ENCODE measurements at places on chromosomes 3 and 15.
A peak's percentile ranks its signal among the peaks of the same experiment; 100 is the strongest.

- no peak for DNase-seq
These were observed 26.8 kb upstream of the CSTA start for GRCh38 chr3:122298239-122298638.

GRCh38 chr15:25674913-25675312, 188.2 kb downstream of the ATP10A start:
- no peak for DNase-seq

- DNase-seq: no peak
These were observed 57.0 kb downstream of the SUMF1 start for GRCh38 chr3:4409971-4410573.

DNA sequence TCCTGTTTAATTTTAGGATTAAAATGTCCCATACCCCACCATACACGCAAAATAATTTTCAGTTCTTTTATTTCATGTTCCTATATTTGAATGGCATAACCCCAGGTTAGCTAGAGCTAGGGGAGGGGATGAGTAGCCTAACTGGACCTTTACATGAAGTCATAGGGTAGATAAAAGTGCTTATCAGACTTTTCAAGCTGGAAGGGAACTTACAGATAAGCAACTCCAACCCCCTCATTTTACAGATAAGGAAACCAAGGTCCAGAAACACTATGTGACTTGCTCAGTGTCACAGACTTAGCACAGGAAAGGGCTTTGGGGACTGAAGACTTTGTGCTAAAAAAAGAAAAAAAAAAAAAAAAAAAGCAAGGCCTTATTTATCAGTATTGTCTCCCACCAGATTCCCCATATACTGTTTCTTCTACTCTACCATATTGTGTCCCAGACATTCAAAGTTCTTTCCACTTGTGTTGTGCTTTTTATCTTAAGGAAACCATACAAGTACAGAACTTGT, 10.6 kb upstream of the TNIK start:
- no peak for DNase-seq

DNA sequence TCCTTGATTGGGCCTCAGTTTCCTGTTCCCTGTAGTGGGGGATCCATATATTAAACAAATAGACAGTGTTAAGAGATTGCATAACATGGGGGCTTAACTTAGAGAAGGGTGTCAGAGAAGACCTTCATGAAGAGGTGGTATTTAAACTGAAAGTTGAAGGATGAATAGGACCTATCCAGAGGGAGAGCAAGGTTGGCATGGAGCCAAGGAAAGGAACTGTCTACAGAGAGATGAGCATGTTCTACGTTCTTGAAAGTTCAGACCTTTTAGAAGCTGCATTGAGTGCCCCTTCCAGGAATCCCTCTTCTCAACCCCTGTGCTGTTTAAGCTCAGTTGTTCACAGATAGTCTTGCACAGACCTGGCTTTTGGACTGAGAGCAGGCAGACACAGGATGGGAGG, 2.4 kb downstream of the HTD2 start:
- no peak for DNase-seq

- DNase-seq: no peak
These were observed 22.5 kb upstream of the TSC22D2 start for GRCh38 chr3:150385296-150386242.

- no peak for DNase-seq
These were observed 39.9 kb upstream of the SCN5A start for GRCh38 chr3:38689346-38689745.

DNA sequence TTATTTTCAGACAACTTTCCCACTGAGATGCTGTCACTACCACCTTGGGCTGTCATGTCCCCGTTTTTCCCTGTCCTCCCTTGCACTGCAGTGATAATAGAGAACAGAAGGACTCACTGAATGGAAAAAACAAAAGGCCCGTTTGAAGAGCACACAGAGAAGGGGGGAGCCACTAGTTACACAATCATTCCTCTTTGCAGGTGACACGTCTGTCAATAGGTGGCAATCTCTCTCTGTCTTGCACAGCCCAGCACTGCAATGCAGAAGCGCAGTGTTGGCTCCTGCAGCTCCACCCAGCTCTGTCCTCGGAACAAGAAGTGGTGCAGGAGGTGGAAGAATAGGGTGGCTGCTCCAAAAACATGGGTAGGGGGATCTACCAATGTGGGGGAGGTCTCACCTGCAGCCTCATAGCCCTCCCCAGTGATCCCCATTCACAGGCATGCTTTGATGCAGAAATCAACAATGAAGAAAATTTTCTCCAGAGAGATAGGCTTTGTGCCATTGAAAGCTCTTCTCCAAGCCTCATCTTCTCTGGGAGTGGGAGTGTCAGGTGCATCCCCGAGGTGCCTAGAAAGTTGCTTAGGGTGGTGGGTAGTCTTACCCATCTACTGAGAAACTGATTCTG, 31.8 kb downstream of the FSTL1 start:
- DNase-seq: no peak

- DNase-seq: no peak
These were observed 13.7 kb downstream of the PAK6 start for GRCh38 chr15:40252438-40253166.

GRCh38 chr3:74139648-74140047, 474.8 kb downstream of the CNTN3 start:
- DNase-seq: no peak

DNA sequence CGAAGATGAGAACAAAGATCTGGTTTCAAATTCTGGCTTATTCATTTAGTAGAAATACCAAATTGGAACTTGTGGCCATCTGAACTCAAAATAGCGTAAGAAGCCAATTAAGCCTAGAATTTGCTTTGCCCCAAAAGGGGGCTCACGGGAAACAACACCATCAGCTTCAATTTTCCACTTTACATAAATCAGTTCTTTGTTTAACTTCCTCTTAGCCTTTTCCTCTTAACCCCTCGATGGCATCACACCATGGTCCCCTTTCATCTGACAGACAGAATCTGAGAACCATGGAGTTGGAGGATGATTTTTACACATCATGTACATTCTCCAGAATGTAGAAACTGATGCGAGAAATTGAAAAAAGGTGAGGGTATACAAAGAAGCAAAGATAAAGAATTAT, 207.0 kb downstream of the FOXP1 start:
- DNase-seq: no peak

GRCh38 chr3:157373783-157374182, 62.9 kb upstream of the PTX3 start:
- DNase-seq: no peak

DNA sequence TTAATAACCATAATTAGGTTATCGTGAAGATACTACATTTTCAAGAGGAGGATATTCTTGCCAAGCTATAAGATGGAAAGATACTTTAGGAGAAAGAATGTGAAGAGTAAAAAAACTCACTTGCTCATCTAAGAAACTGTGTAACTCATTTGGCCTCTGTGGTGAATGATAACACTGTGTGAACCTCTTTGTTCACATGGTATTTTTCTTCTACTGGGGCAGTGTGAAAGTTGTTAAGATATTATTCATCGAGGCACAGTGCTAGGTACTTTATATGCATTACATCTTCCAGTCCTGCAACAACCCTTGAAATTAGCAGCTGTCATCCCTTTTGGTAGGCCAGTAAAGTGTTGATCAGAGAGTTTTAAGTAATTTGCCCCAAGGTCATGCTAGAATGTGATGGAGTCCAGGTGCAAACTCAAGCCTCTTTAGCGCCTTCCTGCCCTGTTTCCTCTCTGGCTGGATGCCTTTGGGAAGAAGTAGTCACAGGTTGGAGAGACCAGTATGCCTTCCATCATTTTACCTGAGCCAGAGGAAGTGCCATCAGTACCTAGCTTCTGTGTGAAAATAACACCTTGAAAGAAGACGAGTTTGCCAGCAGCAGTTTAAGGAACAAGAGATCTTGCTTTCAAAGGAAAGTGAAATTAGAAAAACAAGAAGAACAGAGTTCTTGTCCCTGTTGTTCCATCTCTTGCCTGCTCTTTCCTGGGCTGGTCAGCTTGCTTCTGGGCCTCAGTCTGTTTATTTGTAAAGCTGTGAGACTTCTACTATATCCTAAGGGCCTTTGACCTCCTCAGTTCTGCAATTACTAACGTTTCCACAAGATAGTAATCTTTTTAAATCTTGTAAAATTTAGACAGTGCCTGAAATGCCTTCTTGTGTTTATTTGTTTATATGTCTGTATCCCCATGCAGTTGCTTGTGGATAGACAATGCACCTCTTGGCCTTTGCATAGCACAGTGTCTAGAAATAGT, 179.3 kb downstream of the FNDC3B start:
- DNase-seq: peak; percentile 35

GRCh38 chr3:36212251-36212650, 168.1 kb upstream of the STAC start:
- DNase-seq: peak; percentile 9

- DNase-seq: peak; percentile 76
These were observed 1087.1 kb upstream of the ALCAM start for GRCh38 chr3:104279617-104280016.

GRCh38 chr3:32189693-32190092, 48.8 kb upstream of the CMTM8 start:
- no peak for DNase-seq

DNA sequence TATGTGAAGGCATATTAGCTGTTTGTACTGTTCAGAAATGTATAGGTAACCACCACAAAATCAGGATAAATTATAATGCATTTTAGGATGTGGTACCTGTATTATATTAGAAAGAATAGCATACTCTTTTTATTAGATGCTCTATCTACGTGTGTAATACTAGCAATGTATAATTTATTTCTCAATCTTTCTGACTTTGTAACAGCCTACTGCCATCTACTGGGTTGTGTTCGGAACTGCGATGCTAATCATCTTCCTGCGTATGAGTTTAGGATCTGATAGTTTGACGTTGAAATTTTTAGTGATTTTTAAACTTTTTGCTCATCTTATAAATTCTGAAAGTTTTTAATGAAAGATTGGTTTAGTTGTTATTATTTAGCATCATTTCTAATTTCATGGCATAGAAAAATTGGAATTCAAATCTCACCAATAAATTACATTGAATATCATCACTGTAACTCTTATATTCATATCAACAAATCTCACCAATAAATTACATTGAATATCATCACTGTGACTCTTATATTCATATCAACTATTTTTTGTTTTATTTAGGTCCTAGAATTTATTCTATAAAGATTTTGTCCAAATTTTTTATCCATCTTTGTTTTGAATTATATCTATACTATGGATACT, 322.7 kb upstream of the ZNF717 start:
- DNase-seq: peak; percentile 52

DNA sequence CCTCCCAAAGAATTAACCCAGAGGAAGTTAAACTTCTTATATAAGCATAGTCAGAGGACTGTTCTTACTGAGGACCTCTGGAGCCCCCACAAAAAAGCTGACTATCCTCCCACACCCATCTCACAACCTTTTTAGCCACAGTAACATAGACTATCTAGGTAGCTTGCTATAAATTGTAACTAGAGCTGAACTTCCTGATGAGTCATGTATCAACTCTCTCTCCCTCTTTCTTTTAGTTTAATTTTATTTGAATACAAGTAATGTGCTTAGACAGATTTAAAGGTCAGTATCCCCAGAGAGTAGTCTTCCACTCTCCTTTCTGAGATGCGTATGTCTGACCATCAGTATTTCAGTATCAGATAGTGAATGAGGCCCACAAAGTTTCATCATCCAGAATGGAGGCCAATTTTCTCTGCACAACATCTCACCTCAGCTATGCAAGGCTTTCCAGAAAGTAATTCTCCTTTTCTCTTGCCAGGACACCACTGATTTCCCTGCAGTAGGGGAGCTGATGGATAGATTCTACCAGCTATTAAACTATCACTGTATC, 104.0 kb upstream of the MYRIP start:
- peak; percentile 15 for DNase-seq

DNA sequence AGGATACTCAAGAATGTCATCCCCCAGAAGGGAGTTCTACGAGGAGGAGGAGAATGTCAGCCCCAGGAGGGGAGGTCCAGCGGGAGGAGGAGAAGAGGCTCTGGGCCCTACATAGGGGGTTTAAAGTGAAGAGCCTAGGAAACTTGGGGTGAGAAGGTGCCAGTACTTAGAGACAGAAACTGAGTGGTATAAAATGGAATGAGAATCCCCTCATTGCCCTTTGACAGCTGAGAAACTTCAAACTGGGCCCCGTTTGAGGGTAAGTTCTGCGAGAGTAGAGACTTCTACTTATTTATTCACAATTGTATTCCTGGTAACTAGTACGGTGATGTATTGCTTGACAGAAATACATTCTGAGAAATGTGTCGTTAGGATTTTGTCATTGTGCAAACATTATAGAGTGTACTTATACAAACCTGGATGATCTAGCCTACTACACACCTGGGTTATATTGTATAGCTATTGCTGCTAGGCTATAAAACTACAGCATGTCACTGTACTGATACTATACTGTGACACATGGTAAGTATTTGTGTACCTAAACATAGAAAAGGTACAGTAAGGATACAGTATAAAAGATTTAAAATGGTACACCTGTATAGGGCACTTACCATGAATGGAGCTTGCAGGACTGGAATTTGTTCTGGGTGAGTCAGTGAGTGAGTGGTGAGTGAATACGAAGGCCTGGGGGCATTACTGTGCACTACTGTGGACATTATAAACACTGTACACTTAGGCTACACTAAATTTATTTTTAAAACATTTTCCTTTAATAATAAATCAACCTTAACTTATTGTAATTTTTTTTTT, 62.0 kb downstream of the TSC22D2 start:
- DNase-seq: peak; percentile 46

DNA sequence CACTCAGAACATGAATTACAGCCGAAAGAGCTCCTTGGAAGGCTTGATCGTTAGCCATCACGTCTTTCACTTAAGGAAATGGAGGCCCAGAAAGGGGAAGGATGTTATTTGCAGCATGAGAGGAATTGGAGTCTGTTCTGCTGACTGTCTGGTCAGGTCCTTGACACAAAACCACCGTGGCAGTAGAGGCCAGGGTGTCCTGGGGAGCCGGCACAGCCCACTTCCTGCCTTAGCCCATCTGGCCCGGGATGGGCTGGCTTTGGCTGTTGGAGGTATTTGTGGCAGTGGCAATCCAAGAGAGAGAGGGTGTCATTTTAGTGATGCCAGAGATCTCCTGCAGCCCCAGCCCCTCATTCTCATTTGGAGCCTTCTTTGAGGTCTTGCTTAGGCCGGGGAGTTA, 37.4 kb downstream of the ST6GAL1 start:
- peak; percentile 71 for DNase-seq

DNA sequence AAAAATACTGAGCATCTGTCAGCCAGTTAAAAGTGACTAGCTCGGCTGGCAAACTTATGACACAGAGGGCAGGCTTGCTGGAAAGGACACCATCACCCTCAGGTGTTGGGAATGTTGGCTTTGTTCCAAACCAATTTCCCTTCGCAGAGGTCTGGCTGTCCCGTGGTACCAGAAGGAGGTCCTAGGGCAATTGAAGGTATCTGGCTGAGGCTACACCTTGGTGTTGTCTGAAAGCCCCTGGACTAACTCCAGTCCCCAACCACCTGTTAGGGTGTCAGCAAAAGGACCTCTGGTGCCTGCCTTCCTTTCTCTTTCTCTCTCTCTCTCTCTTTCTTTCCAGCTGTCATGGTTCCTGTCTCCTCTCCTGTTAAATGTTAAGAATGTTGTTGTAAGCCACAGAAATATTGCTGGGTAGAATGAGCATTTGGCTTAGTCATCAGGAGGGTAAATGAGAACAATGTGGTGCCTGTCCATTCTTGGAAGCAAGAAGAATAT, 12.5 kb downstream of the PRR20G start:
- peak; percentile 5 for DNase-seq

Data from astrocyte of the spinal cord (primary cell).